ENCODE measurements at places on chromosomes 3 and 15.

GRCh38 chr3:11004563-11004962, 12.0 kb downstream of the SLC6A1 start:
- no peak for DNase-seq

DNA sequence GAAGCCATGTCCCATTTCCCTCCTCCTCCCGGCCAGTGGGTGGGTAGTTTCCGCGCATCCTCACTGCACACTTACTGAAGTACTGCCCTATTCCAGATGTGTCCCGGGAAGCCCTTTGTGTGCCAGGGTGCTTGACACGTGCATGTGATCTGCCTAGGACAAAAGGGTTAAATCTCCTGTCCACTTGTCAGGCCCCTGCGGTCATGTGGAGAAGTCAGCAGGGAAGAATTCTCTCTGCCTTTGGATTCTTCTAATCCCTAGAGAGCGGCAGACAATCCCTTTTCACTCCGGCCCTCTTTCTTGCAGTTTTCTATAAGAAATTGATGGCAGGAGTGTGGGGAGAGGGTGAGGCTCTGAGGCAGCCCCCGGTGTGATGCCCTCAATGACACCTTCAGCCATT, 19.8 kb downstream of the ST8SIA2 start:
- no peak for DNase-seq

- DNase-seq = no peak
Observed at GRCh38 chr15:31390029-31390428, 63.4 kb downstream of the KLF13 start.

GRCh38 chr3:182519569-182519968, 273.7 kb upstream of the ATP11B start:
- no peak for DNase-seq

- DNase-seq = no peak
Observed at GRCh38 chr3:46670000-46670890, 23.2 kb downstream of the ALS2CL start.

DNA sequence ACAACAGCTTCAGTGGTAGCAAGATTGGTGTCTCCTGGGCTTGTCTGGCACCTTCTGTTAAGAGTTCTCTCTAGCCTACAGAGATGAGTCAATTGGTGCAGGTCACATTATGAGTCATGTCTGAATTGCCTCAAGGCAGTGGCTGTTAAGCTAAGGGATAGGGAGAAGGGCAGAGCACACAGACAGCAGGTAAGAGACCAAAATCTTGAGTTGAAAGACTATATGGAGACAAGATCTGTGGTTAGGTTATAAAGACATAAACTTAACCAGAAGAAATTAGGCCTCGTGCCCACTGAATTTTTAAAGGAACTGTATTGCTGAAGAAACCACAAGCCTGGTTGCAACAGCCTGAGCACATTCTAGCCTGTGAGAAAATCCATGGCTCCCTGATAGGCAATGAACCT, 19.2 kb upstream of the KPNA1 start:
- no peak for DNase-seq

DNA sequence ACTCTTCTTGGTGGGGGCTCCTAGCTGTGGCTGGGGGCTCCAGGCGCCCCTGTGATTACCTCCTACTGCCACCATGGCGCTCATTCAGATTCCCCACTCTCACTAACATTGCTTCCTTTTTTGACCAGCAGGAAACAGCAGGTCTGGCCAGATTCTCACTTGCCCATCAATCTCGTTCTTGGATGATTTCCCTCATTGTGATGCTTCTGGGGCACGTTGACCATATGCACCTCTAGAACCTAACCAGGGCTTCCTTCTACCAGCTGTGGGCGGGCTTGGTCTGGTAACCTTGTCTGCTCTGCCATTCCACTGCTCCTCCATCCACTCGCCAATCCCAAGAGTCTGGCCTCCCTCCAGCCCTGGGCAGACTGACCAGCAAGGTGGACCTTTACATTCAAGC, 35.9 kb upstream of the PTPN23 start:
- no peak for DNase-seq

DNA sequence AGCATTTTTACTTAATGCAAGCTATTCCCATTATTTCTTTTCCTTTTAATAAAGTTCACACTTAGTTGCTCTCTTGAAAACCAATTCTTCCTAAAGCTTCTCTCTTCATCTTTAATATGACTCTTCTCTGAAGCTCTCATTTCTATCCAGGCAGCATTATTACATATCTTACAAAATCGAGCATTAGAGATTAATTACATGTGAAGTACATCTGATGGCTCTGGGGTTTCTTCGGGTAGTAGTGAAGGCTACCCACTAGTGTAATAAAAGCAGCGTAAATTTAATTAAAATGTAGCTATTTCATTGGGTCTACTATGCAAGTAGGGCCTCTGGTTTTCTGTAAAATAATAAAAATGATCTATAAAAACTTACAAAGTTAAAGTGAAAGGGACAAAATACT, 513.6 kb upstream of the DPH6 start:
- DNase-seq = no peak

GRCh38 chr15:94346282-94346681, 114.9 kb downstream of the MCTP2 start:
- no peak for DNase-seq

- DNase-seq = no peak
Observed at GRCh38 chr3:131714585-131715220, 211.9 kb upstream of the MRPL3 start.

GRCh38 chr3:151412989-151413388, 28.4 kb upstream of the P2RY12 start:
- no peak for DNase-seq
